ENCODE measurements at places on chromosomes 12 and 14. TPM values are rescaled to one million over a fixed set of nuclear protein-coding genes. Genes with fewer than 3 reads are reported as not detected.

DNA sequence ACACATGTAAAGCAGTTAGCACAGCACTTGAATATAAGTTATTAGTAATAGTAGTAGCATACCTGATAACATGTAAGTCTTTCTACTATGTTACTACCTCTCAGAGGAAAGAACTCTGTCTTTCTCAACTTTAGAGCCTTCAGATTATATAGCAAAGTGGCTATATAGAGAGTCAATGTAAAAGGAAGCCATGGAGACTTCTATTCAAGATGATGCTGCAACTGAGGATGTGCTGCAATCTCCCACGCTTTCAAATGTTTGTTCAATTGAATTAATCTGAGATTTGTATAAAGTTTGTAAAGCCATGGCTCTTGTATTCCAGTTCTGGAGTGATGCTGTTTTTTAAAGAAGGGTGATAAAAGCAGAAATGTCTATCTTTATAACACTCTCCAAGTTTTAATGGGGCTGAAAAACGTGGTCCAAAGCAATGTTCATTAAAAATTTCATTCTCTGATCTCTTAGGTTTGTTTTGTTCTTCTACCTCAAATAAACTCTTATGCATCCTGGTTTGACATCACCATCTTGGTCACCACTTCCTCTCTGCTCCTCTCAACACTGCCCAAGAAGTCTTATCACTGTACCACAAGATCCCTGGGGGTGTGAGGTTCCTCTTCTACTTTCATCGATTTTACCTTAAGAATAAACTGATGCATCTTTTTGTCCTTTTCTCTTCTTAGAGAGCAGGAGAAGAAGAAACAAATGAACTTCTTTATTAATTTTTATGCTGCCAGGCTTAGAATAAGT, 40.6 kb downstream of the C12orf42 start:
- DNase-seq, result peak; percentile 62

GRCh38 chr12:6235499-6235898, 35.3 kb downstream of the CD9 start:
- DNase-seq, result no peak

DNA sequence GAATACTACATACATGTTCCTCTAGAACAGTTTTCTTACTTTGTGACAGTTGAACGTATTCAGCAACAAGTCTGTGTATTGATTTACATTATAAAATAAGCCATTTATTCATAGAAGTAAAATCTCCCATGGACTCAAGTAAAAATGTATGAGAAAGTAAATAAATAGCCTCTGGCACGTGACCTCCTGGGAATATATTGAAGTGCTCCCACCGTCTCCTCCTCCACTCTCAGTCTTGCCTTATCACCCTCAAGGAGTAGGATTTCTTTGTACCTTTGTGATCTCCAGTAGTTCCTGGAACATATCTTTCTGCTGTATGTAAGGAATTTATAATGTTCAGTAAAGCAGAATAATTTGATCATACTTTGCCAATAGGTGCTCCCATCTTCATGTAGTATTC, 90.9 kb downstream of the DIP2B start:
- DNase-seq, result no peak

- peak; percentile 94 for DNase-seq
These were observed 13.9 kb downstream of the EVL start for GRCh38 chr14:100078997-100079725.

GRCh38 chr14:22010545-22011252, 337.1 kb upstream of the OR4E1 start:
- no peak for DNase-seq

GRCh38 chr12:104569346-104570173, 112.8 kb downstream of the CHST11 start:
- DNase-seq, result peak; percentile 87

GRCh38 chr12:89756194-89756584, 47.6 kb upstream of the ATP2B1 start:
- no peak for DNase-seq

TMEM63C gene
- 0.73 TPM for total RNA-seq
